Activated CD4-positive, alpha-beta T cell treated with anti-CD3 and anti-CD28 coated beads, Interleukin-2, amount 50 U/mL, for 1 hour (primary cell): ENCODE measurements at places on chromosomes 1 and 21.

- DNase-seq: no peak
Measured at GRCh38 chr1:217953330-217953729, 322.2 kb downstream of the SPATA17 start.

DNA sequence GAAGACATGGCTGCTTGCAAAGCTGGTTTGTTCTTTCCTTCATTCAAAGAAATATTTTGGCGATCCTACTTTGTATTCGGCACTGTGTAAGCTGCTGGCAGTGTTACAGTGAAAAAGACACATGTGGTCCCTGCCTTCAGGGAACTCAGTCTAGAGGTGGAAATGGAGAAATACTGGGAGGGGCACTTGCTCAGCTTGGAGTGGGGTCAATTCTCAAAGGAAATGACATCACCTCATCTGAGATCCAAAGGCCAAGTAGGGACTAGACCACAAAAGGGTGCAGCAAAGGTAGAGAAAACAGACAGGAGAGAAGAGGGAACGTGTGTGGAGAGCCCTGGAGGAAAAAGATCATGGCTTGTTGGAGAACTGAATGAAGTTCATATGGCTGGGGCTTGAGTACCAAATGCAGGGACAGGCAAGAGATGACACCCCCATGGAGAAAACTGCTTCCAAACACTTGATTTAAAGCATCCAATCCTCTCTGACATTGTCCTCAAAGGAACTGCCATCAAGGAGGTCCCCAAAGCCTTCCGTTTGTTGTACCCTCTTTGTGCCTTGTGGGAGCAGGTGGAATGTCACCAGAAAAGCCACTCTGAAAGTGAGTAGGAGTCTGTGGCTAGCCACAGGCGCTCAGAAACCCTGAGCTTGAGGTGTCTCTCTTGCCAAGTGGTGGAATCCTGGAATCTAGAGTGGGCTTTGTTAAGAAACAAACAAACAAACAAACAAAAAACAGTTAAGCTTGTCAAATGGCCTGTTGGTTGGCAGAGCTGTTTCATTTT lies 48.3 kb upstream of the TDRD10 start:
- DNase-seq: no peak

DNA sequence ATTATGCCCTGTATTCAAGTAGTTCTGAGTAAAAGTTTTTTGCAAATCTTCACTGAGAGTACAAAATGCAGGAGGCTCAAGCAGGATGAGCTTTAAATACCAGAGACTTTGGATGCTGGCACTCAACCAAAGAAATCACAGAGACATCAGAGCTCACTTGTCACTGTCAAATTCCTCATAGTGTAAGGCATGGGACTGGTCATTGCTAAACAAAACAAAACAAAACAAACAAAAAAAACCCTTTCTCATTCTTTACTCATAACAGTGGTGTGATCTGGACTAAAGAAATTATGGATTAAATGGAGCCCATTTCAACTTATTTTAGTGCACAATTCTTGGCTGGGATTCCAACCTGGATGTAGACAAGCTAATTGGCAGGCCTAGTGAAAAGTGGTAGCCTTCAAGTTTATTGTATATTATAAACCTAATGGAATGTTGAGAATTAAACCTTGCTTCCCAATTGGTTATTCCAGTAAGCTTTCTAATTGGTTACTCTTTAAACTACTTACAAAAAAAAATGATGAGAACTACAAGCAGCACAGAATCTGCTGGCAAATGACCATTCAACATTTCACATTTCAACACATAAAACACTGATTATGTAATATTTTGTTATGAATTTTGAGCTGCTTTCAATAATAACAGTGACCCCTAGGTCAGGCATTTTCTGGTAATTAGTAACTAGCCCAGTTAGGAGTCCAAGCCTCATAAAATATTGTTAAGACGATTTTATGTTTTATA lies 30.6 kb upstream of the NEK7 start:
- no peak for DNase-seq

- DNase-seq: no peak
Measured at GRCh38 chr1:206706806-206707366, 22.2 kb downstream of the MAPKAPK2 start.

DNA sequence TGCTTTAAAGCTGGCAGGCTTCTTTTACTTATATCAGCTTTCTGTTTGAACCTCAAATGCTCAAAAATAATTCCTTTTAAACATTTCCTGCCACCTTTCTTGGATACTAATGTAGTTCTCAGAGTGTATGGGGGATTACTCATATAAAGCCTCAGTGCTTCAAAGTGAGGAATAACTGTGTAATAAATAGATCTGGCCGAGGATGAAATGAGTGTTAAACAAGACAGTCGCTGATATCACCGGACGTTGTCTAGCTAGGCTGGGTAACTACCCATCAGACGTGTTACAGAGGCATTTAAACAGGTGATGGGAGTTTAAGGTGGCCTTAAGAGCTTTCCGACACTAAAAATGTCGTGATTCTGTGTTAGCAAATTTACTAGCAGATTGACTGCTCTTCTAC lies 53.1 kb downstream of the VANGL2 start:
- DNase-seq: no peak

GRCh38 chr1:115230281-115230680 lies 107.8 kb downstream of the NGF start:
- no peak for DNase-seq

DNA sequence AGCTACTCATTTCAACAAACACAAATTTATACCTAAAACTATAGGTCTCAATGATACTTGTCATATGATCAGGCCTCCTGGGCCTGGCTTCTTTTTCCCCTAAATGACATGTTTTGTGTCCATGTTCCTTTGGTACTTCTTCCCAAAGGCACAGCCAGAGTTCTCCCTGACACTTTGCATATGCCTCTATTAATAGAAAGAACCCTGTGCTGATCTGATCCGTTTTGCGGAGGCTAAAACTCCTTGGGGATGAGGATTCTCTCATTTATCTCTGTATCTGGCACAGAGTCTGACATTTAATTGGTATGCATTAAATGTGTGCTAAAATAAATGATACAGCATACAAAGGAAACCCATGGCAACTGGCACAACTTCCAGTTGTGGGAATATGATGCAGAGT lies 11.5 kb downstream of the ATPAF1 start:
- DNase-seq: no peak

DNA sequence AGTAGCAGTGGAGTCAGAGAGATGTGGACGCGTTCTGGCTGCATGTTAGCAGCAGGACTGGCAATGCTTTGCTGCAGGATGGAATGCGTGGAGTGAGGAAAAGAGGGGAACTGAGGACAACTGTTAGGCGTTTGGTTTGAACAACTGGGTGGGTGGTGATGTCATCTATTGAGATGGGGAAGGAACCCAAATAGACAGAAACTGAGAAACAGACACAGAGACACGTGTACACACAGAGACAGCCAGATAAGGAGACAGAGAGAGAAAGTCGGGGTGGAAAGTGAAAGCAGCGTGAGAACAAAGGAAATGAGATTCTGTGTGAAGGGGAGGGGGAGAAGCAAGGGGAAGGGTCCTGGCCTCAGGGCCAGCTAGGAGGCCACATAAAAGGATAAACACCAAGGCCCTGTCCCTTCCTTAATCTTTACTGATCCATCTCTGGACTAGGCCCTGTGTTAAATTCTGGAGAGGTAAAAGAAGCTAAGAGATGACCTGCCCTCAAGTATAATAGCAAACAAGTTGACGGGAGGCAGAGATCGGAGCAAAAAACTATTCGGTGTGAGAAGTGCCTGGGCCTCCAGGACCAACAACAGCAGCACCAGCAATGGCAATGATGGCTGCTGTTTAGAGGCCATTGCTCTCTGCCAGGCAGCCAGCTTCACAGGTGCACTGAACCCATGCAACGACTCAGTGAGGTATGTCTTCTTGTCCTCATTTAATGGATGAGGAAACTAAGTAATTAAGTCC lies 31.6 kb downstream of the VWA5B1 start:
- DNase-seq: no peak
